IPS DF 19.7 (cell line): ENCODE measurements at places on chromosomes 2 and 18.

GRCh38 chr2:228023619-228024018 is 152.2 kb downstream of the DAW1 start:
- no peak for DNase-seq

DNA sequence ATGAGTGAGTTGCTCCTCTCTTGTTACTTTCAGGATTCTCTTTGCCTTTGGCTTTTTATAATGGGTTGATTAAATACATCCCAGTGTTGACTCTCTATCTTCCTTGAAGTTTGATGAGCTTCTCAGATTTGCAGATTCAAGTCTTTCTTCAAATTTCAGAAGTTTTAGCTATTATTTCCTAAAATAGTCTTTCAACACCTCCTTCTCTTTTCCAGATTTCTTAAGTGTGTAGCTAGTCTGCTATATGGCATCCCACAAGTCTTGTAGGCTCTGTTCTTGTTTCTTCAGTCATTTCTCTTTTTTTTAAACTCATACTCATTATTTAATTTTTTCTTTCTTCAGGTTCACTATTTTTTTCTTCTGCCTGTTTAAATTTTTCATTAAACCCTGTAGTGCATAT is 287.7 kb upstream of the CNTNAP5 start:
- no peak for DNase-seq

DNA sequence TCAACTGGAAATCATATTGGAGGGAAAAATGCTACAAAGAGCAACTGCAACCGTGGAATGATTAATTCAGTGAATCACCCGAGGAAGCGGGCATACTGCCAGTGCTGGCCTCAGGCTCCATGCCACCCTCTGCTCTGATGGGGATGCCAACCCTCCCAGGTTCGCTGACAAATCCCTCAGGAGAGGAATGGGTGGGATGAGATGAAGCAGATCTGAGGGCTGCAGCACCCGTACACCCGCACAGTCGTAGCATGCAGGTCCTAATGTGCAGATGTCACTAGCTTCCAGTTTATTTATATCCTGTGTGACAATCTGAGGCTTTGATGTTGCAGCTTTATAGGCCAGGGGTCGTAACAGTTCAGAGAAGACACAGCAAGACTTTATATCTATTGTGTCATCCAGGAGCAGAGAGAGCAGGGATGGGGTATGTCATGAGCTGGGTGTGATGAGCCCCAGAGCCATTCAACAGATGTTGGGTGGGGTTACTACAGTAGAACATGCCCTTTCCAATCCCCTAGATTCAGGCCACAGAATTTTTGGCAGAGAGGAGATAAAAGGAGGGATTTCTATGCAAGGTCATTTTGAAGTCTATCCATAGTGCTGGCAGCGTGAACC is 44.6 kb downstream of the DPP4 start:
- no peak for DNase-seq

GRCh38 chr18:76496194-76496890 is 1.3 kb upstream of the ZNF516 start:
- DNase-seq: no peak

- peak; percentile 35 for DNase-seq
Measured at GRCh38 chr2:239882331-239882732, 142.8 kb downstream of the NDUFA10 start.

GRCh38 chr18:57544936-57545660 is 41.4 kb downstream of the FECH start:
- DNase-seq: no peak

DNA sequence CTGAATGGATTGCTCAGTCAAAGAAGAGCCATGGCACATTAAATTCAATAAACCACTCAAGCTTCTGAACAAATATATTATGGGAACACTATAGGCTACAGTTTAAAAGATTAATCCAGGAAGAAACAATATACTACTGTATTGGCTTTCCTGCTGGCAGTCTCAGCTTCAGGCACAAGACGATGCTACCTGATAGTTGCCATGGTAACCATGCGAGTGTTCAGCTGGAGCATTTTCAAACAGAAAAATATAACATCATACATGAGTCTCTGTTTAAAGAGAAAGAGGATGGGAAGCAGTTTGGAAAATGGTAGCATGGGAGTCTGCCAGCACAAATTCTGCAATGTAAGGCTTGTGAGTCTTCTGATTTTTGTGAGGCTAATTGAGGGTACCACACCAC is 65.9 kb upstream of the CPO start:
- DNase-seq: no peak

DNA sequence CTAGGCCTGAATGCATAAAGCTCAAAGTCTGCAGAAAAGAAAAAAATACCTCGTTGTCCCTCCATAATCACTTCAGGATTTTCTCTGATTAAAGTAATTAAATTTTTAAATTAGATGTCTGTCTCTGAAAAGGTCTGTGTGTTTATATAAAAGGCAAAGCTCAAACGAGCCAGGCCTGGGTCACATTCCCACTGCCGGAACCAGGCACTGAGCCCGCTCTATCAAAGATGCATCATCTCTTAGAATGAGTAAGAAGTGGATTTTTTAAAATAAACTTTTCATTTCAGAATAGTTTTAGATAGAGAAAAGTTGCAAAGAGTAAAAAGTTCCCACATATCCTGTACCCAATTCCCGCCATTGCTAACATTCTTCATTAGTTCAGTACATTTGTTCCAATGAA is 202.1 kb upstream of the KYNU start:
- DNase-seq: no peak

DNA sequence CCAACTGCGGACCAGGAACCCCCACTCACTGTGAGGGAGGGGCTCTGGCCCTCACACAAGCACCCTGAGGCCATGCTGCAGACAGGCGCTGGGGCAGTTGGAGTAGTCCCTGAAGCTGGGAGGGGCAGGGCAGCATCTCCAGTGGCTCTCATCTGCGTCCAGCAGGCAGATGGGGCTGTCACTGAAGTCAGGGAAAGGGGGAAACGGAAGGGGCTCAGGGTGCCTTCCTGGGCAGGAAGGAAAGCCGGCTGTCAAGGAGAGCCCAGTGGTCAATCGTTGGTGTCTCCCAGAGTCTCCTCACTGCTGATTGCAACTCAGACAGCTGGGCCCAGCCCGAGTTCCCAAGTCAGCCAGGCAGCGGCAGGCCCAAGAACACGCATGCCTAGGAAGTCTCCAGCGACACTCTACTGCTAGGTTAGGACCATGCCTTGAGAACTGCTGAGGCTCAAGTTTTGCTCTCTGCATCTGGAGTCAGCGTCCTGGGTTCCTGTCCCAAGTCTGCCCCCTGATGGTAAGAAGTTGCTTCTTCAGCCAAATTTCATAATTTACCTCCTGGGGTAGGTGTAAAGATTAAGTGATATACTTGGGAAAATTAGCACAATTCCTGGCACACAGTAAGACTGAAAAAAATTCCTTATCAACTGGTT is 27.4 kb upstream of the NMUR1 start:
- DNase-seq: no peak

GRCh38 chr18:41004324-41004723 is 950.7 kb upstream of the PIK3C3 start:
- no peak for DNase-seq

GRCh38 chr2:12767996-12768624 is 51.4 kb downstream of the TRIB2 start:
- no peak for DNase-seq

- DNase-seq: no peak
Measured at GRCh38 chr2:233477548-233478433, 88.8 kb downstream of the USP40 start.

- no peak for DNase-seq
Measured at GRCh38 chr18:52536039-52536438, 196.0 kb downstream of the DCC start.

- no peak for DNase-seq
Measured at GRCh38 chr2:199148076-199148845, 309.5 kb downstream of the SATB2 start.

DNA sequence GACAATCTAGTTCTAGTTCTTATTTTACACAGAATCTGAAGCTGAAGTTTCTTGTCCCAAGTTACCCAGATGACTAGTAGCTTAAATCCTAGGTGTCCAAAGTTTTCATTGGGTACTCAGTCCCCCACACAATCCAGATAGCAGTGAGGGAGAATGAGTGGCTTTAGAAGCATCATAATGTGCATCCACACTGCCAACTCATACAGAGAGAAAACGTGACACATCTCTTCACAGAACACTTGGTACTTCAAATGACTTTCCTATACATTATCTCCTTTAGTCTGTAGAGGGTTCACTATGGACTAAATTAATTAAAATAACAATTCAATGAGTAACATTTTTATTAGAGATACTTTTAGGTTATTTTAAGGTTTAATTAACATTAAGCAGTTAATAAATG is 45.2 kb downstream of the STRADB start:
- DNase-seq: no peak

GRCh38 chr18:49022311-49023161 is 71.8 kb upstream of the SMAD7 start:
- DNase-seq: no peak

- DNase-seq: no peak
Measured at GRCh38 chr2:67904966-67905365, 157.8 kb downstream of the C1D start.

GRCh38 chr2:99376254-99376864 is 39.2 kb downstream of the EIF5B start:
- DNase-seq: no peak

GRCh38 chr2:72062336-72062735 is 85.3 kb downstream of the CYP26B1 start:
- DNase-seq: no peak

- no peak for DNase-seq
Measured at GRCh38 chr2:205077159-205077558, 531.9 kb downstream of the PARD3B start.

- DNase-seq: no peak
Measured at GRCh38 chr2:53569957-53570727, 197.5 kb upstream of the CHAC2 start.

- DNase-seq: no peak
Measured at GRCh38 chr18:22213333-22213973, 44.1 kb downstream of the GATA6 start.

DNA sequence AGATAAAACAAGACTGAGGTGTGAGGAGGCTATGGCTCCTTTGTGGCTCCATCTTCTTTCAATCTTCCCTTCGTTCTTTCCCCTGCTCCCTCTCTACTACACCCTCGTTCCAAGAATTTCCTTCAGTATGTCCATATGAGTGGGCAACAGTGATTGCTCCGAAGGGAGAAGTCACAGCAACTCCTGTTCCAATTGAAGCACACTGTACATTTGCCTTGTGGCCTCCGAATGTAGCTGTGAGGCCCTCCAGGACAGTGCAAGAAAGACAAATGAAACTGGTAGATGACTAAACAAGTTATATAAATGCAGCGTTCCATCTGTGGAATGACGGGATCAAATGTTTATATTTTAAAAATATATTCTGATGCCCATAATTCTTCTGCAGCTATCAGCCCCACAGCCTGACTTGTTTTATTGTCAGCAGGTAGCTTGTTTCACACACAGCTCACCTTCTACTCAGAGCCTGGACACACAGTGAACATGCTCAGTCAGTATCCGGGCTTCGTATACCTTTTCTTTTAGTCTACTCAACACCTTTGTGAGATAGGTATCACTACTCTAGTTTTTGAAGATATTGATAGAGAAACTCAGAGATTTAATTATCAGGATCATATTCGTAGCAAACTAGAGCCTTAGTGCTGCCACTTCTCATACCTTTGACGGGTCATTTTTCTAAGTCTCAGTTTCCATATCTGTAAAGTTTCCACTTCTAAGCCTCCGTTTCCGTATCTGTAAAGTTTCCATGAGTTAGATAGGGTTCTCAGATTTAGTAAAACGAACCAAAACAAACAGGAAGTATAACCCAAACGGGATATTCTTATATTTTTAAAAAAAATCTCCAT is 216.7 kb upstream of the STON1 start:
- no peak for DNase-seq

- DNase-seq: no peak
Measured at GRCh38 chr2:224579411-224579810, 5.8 kb downstream of the CUL3 start.

DNA sequence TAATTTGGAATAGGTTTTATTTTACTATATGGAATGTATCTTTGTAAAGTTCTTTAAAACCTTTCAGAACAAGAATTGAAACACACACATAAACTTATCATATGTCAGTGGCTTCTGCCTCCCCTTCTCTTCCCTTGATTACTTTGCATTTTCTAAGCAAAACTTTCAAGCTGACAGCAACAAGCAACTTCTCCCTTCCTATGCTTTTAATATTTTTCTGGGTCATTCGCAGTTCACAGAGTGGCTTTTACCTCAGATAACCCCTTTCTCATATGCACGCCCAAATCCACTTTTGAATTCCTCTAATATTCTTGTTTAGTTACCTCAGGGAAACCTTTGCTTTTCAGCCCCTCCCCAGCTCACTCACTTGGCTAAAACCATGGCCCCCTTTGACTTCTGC is 36.7 kb upstream of the CDC42EP3 start:
- DNase-seq: no peak

DNA sequence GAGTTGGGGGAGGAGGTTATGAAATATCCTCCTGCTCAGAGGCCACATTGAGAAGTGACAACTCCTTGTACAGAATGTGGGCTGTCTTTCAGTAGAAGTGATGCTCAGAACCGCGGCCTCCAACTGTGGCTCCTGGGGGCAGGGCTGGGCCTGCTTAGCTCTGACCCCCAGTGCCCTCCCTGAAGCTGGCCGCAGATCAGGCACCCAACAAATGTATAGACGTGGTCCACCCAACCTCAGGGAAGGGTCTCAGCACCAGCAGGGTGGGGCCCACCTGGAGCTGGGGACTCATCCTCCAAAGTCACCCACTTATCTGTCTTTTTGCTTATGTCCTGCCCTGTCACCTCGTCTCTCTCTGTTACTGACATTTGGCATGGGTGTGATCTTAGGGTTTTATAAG is 11.1 kb upstream of the BIN1 start:
- no peak for DNase-seq

DNA sequence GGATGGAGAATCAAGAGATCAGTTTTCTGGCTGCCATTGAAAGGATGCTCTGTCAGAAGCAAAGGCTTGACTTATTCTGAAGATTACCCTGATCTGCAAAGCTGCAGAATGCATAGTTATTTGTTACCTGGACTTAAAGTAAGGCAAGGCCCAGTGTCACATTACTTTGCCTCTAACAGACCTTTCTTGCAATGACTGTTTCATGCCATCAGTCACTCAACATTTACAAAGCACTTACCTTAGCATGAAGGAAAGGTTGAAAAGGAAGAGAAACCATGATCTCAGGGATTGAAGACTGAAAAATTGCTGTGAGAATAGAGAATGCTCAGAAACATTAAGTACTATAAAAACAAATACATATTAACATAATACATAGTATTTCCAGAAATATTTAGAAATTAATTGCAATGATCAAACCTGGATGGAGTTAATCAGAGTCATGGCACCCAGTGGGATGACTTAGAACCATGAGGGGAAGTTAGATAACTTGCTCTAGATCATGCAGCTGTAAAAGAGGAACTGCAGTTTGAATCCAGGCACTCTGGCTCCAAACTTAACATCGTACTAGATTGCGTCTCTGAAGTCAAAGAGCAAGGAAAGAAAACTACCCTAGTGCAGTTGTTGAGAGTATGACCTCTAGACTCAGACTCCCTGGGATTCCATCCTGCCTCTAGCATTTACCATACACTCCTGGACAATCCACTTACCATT is 26.5 kb upstream of the FAM117B start:
- no peak for DNase-seq

GRCh38 chr2:43006834-43007543 is 214.6 kb upstream of the HAAO start:
- no peak for DNase-seq
